ENCODE measurements at places on chromosomes 2 and 18.

DNA sequence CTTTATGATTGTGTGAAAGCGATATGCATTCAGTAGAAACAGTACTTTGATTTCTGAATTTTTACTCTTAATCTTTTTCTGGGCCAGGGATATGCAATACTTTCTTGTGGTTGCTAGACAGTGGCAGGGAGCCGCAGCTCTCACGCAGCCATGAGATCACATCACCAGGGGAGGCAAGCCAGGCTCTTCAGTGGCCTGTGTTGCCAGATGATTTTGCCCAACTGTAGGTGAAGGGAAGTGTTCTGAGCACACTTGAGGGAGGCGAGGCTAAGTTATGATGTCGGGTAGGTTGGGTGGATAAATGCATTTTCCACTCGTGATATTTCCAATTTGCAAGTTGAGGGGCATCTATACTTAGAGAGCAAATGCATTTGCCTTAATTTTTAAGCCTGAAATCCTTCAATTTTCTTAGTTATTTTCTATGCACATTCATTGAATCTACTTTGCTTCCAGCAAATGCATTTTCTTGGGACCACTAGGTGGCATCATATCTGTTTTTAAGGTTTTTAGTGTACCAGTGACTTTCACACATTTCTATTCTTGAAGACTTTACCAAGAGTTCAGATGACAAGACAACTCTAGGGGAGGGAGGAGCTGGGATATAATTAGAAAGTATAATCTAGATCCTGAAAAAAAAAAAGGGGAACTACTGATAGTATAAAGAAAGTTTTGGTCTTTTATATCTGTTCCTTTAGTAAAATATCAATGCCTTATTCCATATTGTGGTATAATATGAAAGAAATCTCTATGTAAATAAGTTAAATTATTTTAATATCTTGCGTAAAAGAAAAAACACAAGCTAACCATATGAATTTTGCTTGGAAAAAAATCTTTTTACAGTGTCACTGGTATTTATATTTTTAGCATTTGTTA lies 643.3 kb downstream of the SOCS6 start:
- DNase-seq = no peak

GRCh38 chr2:2171624-2172023 lies 159.5 kb downstream of the MYT1L start:
- no peak for DNase-seq

DNA sequence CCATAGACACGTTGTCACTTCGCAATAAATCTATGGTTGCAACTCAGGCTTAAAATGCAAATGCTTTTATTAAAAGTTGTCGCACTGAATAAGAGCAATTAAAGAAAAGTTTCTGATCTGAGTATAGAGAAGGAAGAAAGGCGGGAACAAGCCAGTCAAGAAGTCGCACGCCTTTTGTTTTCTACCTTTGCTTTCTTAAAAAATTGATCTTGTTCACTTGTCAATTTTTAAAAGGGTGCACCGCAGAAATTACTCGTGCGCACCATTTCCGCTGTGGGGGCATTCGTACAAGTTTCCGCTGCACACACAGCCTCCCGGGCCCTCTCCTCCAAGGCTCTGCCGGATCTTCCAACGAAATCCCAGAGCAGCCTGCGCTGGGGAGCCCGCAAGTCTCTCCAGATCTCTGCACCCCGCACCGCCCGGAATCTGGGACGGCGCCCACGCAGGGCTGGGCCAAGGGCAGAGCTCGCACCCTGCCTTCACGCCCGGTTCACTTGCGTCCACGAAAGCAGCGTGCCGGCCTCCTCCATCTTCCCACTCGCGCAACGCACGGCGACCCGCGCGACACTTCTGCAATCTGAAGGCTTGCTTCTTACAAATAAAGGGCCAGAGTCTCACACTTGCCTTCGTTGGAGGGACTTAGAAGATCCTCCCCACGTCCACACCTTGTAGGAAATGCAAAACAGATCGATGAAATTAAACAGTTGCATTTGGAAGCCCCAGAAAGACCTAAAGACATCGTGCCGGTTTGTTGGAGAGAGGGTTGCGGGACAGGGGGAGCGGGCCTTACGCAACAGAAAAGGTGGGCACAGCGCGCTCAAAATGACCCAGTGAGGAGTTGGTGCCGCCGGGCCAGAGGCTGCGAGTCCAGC lies 2.6 kb upstream of the SALL3 start:
- no peak for DNase-seq

- DNase-seq = no peak
Observed at GRCh38 chr2:30584116-30584515, 137.1 kb downstream of the LCLAT1 start.

DNA sequence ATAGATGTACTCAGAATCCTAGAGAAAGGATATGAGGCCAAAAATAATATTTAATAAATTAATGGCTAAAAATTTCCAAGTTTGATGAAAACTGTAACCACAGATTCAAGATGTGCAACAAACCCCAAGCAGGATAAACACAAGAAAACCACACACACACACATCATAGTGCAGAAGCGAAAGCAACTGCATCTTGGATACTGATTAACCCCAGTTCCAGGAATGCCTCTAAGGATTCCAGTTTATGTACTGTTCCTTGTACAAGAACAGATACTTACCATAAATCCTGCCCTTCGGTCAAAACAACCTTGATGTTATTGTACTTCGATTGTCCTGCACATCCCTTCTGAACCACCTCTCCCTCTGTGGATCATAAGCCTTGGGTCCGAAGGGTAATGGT lies 122.8 kb upstream of the PID1 start:
- no peak for DNase-seq

DNA sequence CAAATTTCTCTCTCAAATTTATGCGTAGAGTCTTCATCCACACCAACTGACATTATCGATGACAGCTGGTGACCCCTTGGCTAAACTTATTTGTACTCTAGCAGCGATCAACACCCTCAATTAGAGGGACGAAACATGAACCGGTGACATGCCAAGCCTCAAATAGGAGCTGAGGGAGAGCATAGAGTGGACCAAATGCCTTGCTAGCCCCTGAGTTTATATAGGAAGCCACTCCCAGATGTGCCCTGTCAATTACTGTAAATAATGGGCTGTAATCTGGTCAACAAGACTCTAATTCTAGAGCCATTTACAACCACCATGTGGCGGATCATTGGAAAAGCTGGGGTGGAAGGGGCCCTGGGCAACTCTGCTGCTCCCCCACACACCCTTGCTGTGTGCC lies 47.6 kb upstream of the FHL2 start:
- DNase-seq = no peak

GRCh38 chr2:203578759-203579643 lies 43.9 kb upstream of the RAPH1 start:
- DNase-seq = no peak

GRCh38 chr2:60602388-60602787 lies 48.9 kb upstream of the BCL11A start:
- DNase-seq = no peak

DNA sequence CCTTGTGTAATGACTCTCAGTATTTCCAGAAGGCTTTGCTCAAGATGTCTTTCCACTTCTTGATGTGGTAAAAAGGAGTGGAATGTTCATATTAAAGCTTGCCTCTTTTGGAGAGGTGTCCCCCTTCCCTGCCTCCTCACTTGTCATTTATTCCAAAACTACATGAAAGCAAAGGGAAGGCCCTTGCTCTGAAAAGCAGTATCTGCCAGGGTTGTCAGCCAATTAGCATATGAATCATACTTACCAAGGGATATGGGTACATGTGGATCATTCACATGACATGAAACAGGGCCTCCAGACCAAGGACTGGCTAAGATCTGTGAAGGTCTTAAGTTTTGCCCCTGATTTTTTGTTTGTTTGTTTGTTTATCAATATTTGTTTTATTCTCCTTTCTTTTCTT lies 31.3 kb downstream of the ANXA4 start:
- no peak for DNase-seq

- DNase-seq = no peak
Observed at GRCh38 chr2:189583227-189584198, 2.9 kb upstream of the SLC40A1 start.

- DNase-seq = no peak
Observed at GRCh38 chr2:191382801-191383200, 137.6 kb downstream of the MYO1B start.

- DNase-seq = no peak
Observed at GRCh38 chr18:60469387-60470100, 97.0 kb upstream of the MC4R start.

GRCh38 chr18:29712785-29713184 lies 1329.8 kb downstream of the DSC3 start:
- DNase-seq = no peak

DNA sequence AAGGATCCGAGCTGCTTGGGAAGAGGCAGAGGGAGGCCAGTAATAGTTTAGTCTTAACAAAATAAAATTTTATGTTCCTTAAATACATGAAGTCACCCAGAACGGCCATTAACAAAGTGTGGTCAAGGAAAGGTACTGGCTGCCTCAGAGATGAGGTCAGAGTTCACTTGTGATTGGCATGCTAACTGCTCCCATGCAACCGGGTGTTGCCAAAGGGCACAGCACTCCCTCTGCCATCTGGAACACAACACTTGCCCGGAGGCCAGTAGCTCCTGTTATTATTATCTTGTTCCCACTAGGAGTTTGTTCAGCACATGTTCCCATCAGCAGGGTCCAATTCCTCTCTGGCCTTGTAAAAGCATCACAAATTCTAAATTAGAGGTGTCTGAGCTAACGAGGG lies 207.0 kb downstream of the CYP26B1 start:
- no peak for DNase-seq

DNA sequence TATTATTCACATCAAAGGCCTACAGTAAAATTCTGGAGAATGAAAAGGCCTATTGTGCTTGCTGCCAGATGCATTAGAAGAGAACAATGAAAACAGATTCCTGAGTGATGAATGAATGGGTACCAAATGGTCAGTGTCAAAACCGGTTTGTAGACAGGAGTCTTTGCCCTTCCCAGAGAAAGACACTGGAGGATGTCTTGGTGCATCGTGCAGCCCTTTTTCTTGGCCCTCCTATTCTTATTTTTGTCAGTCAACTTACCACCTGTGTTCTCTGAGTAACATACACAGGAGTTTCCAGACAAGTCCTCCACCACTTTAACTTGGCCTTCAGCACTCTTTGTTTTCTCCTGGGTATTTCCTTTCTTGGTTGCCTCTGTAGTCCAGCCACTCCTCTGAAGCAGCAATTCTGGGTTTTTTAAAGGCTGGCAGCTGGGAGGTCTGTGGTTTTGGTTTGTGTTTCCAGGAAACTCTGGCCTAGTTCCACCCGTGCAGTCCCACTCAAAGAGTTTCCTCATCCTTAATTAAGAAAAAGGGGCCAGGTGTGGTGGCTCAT lies 29.4 kb downstream of the PSTPIP2 start:
- DNase-seq = no peak

- DNase-seq = peak; percentile 75
Observed at GRCh38 chr2:26892922-26893524, 45.1 kb downstream of the DPYSL5 start.

GRCh38 chr2:120761164-120761861 lies 25.6 kb downstream of the GLI2 start:
- DNase-seq = no peak

DNA sequence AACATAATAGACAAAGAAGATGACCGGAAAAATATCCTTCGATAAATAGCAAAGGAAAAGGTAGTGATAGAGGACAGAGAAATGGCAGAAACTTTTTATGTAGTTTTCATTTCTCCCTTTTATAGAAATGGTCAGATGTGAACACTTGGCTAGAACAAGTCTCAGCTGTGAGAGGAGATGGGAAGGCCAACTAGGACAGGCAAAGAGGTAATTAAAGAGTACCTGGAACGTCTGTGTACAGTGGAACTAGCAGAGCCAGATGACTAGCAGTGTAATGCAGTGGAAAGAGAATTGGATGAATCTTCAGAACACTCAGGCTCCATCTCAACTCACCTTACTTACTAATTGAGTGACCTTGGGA lies 69.2 kb downstream of the NABP1 start:
- no peak for DNase-seq

GRCh38 chr2:17148407-17149145 lies 369.7 kb downstream of the RAD51AP2 start:
- no peak for DNase-seq

- DNase-seq = peak; percentile 54
Observed at GRCh38 chr2:1750933-1751766, 6.8 kb upstream of the PXDN start.

GRCh38 chr2:3126911-3127621 lies 250.6 kb downstream of the EIPR1 start:
- peak; percentile 53 for DNase-seq

- DNase-seq = no peak
Observed at GRCh38 chr2:134124047-134124753, 129.7 kb upstream of the MGAT5 start.

DNA sequence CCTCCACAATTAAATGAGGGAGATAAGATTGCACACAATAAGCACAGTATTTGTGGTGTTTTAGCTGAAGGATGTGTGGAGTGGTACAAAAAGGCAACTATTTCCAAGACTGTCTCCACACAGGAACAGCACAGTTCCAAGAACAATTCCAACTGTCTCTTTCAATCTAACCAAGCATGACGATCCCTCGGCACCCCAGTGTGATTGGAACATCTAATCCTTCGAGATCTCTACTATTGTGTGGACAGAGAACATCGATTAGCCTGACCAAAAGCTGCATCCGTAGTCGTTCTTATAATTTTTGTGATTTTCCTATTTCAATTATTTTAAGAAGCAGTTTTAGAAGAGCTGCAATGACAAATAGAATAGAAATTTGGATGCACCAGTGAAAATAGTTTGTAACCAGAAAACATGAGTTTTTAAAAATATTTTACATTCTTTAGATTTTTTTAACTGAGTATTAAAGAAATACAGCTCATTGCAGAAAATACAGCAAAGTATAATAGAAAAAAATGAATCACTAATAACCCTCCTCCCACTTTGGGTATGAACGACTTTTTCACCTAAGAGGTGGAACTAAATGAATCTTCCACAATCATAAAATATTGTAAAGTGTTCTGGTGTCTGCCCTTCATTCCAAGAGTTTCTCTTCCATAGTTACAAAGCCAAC lies 76.4 kb upstream of the CABLES1 start:
- no peak for DNase-seq

GRCh38 chr18:79857082-79857671 lies 59.4 kb downstream of the KCNG2 start:
- DNase-seq = no peak

GRCh38 chr18:9679125-9679524 lies 29.0 kb upstream of the RAB31 start:
- DNase-seq = no peak

DNA sequence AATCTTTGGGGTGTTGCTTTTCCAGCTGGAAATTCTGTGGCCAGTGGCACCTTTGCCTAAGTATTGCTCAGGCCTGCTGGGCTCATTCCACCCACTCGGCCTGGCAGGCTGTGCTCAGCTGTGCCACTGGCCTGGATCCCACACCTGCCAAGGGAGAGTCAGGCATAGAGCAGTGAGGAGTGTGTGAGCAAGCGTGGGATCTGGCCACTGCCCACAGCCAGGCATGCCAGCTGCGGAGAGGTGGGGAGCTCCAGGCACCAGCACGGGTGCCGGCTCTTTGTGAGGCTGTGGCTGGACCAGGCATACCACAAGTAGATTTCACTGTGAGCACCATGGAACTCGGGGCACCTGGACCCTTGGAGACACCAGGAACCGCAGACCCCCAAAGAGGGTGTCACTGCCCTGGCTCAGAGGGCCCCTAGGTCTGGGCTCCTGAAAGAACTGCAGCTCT lies 118.1 kb upstream of the MAP2 start:
- DNase-seq = no peak

Data from NCI-H524 treated with DMSO at 0.1 percent for 48 hours (cell line).